ENCODE measurements at places on chromosomes 11 and 22.

GRCh38 chr22:45905924-45906865 is 70.8 kb downstream of the WNT7B start:
- DNase-seq: no peak

- no peak for DNase-seq
Measured at GRCh38 chr22:38176170-38176741, 5.4 kb downstream of the PLA2G6 start.

DNA sequence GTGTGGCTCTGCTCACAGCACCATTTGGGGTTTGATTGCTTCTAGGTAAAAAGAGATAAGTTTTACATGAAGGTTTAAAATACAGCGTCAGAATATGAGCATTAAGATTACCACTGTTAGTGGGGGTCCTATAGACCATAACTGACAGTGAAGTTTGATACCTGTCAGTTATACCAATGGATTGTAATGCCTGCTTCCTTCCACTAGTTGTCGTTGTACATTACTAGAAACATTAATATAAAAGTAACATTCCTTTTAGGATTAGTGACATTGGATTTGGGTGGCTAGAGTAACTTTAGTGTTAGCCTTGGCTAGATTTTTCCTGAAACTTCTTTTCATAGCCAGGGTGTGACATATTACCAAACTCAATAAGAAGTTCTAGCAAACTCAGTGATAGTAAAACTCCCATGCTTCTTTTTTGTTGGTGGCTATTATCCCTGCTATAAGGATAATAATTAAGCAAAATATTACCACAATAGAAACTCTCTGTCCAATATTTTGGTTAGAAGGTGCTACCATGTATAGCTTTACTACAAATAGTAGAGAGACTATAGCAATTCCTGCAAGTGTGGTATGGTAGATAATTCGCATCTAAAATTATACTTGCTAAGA is 57.1 kb downstream of the FAM181B start:
- DNase-seq: no peak

GRCh38 chr11:107457558-107458271 is at the start of gene CWF19L2:
Gene CWF19L2 (minus strand): TSS chr11:107457825. CDS start chr11:107457816, 9 bp downstream.
- DNase-seq: peak; percentile 94

- no peak for DNase-seq
Measured at GRCh38 chr22:19353363-19354131, 62.0 kb upstream of the CLTCL1 start.

GRCh38 chr22:44990328-44990727 is 19.5 kb downstream of the PHF21B start:
- DNase-seq: no peak

DNA sequence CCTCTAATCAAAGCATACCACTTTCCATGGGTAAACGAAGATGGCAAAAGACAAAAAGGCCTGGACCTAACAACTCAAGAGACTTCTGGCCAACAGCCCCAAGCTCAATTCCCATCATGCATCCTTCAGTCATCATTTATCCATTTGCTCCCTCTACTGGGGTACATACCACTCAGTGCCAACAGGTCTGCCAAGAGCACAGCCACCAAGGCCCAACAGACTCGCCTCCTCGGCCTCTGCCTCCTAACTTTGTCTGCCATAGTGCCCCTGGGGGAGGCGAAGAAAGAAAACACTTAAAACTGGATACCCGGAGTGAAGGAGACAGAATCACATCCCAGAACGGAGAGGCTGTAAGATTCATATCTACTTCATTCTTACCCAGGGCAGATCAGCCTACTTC is 1.1 kb downstream of the HYOU1 start:
- peak; percentile 9 for DNase-seq

DNA sequence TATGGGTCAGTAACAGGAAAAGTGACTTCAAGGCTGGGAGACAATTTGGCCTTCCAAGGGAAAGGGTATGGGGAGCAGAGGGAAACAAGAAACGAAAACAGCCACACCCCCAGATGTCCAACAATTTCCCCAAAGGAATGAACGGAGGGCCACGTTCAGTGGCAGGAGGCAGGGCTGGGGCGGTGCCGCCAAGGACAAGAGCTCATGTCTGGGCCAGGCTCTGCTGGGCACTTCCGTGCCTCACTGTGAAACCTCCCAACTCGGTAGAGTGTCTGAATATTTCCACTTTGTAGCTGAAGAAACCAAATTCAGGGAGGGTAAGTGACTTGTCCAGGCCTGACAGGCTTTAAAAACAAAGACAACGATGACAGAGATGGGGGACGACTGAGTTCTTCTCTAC is 11.9 kb downstream of the IFT27 start:
- DNase-seq: no peak

DNA sequence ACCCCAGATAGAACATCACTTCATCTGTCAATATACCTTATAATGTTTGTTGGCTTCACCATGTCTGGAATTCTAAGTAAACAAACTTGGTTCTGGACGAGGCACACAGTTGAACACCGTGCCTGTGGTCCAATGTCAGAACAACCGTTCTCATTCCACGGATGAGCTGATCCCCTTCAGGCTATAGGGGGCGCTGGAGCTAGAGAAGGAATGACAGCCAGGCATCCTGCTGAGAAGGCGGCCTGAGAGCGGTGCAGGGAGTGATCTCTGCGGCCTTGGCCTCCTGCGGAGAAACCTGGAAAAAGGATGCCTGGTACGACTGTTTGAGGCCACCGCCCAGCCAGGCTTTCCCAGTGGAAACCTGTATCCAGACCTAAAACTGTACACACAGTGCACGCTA is 48.7 kb downstream of the FDX1 start:
- DNase-seq: no peak
